Urothelium cell line (cell line): ENCODE measurements at places on chromosomes 3 and 15.

GRCh38 chr3:399647-400046, 203.1 kb downstream of the CHL1 start:
- no peak for DNase-seq

- no peak for DNase-seq
Measured at GRCh38 chr3:194824100-194824499, 138.4 kb downstream of the FAM43A start.

DNA sequence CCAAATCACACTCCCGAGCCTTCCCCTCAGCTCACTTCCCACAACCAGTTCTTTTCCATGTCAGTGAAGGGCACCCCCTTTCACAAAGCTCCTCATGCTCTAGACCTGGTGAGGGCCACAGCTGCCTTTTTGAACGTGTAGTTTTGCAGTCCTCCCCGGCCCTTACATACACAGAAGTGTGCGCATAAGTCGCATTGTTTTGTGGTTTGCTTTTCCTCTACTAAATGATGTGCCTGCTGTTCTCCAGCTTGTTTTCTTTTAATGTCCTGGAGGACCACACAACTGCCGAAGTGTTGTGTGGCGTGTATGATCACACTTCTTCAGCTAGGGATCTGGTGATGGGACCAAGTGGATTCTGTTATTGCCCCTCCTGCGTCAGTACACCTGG, 7.6 kb downstream of the C15orf39 start:
- no peak for DNase-seq

- DNase-seq, result no peak
Measured at GRCh38 chr3:190281308-190282051, 40.8 kb downstream of the CLDN1 start.
